ENCODE measurements at places on chromosomes 11 and 22.

DNA sequence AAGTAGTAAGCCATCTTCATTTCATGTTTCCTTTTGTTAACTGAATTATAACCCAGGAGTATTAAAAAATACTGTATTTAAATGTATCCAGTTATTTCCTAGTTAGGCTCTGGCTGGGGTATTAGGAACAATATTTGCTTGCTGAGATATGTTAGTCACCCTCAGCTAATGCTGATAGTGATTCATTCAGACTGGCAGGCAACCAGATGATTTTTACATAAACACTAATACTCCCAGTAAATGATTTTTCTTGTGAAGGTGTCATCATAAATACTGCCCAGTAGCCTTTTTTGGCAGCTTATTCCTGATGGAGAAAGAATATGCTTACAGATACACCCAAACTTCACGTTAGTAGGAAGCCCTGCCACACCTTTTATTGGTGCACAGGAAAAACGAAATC, 8.1 kb downstream of the YWHAH start:
- no peak for DNase-seq

DNA sequence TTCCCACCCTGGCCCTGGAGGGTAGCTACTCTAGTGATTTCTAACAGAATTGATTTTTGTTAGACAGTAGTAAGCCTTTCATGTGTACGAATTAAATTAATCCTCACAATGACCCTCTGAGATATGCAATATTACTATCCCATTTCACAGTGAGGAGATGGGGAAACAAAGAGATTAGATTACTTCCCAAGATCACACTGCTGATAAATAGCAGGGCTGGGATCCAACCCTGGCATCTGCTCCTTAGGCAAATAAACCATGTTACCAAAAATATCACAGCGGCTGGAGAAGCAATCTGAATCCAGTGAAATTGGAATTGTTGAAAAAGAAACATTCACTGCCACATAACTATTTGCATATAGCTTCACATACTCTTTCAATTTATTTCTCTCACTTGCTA, 12.8 kb upstream of the CAVIN3 start:
- no peak for DNase-seq

DNA sequence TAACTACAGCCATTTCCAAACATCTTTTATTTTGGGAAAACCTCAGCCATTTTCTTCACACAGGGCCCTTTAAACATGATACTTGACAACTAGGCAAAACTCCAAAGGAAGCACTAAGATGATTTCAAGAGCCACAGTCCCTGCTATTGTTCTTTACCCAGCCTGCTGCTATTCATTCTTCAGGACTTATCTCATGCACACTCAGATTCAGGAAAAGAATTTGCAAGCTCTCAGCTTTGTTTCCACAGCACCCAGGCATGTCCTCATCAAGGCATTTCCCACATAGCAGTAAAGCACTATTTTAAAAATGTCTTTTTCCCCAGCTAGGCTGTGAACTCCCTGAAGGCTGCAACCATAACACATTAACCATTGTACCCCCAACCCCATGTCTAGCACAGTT, 609.3 kb upstream of the CCDC90B start:
- DNase-seq = no peak

DNA sequence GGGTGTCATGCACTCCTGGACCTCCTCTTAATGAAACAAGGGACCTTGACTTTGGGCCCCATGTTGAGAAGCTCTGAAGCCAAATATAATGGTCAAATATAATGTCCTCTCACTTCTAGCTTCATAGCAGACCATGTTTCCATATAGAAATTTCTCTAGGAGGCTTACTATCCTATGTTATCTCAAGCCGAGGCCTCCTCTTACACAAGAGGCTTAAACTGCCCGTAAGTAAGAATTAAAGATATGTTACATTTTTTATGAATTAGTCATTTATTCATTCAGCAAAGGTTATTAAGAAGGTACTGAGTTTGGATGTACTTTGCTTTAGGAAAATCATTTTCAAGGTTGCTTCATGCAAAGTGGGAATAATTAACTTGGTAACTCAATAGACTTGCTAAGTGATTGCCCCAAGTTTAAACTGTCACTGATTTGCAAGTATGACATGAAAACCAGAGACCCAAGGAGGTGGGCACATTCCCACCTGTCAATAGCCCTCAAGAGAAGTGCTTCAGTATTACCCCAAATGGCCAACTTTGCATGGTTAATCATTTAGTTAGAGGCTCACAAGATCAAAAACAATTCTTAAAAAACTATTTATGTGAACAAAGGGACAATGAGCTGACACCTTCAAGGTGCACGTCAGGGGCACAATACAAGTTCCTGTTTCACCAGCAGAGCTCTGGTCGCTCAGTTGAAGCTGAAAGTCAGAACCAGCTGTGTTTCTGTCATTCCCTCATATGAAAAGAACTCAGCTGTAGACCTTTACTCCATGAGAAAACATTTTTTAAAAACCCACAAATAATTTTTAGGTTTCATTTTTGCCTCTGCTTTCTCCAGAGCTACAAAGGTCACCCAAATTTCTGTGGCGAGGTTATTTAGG, 20.9 kb downstream of the BDNF start:
- no peak for DNase-seq

- no peak for DNase-seq
Observed at GRCh38 chr22:32396746-32397145, 15.3 kb downstream of the RTCB start.

GRCh38 chr22:23119494-23120414, 22.0 kb downstream of the RSPH14 start:
- peak; percentile 56 for DNase-seq

DNA sequence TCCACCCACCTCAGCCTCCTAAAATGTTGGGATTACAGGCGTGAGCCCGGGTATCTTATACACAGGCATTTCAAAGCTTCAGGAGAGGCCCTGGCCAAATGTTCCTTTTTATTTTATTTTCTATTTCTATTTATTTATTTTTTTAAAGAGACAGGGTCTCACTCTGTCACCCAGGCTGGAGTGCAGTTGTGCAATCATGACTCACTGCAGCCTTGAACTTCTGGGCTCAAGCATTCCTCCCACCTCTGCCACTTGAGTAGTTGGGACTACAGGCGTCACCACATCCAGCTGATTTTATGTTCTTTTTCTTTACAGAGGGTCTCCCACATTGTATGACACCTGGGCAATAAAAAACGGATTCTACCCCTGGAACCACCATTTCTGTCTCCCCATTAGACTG, 71.2 kb downstream of the FBXO7 start:
- DNase-seq = no peak

- no peak for DNase-seq
Observed at GRCh38 chr22:38042488-38042790, 14.8 kb upstream of the PICK1 start.

DNA sequence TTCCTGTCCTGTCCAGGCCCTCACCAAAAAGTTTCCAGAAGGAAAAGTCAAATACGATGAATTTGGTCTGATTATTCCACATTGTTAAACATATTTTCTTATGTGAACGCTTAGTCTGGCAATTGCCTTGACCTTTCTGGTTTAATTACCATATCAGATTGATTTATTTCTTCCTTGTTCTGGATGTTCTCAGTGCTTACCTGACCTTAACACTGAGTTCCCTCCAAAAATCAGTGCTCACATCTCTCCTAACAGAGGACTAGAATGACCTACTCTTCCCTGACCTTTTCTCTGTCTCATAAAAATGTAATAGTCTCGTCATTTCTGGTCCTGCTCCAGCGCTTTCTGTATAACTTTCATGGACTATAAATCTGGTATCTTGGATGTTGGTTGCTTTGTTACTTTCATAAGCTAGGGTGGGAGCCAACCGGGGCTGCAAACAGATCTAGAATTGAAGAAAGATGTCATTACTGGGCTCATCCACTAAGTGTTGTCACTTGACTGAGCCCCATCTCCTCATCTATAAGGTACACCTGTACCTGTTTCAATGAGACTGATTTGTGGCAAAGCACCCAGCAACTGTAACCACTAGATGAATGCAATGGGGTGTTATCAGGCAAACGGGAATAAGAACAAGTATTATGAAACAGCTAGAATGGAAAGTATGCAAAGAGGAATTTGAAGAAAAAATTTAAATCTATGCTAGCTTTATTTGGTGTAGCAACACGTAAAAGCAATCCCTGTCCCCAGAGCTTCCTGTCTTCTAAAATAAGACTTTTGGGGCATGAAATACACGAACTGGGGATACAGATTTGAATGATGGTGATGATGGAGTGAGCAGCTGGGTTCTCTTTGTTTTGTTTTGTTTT, 2.4 kb downstream of the FADS2 start:
- no peak for DNase-seq

DNA sequence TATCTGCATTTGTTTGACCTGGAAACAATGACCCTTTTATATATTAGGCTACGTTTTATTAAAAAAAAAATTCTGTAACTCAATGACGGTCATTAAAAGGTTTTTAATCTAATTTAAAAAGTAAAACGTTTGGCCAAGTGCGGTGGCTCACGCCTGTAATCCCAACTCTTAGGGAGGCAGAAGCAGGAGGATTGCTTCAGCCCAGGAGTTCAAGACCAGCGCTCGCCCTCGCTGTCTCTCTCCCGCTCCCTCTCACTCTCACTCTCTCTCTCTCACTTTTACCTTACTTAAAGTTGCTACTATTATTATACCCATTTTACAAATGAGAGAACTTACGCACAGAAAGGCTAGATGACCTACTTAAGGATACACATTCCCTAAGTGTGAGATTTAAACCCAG, 814 bp upstream of the NARS2 start:
- no peak for DNase-seq

GRCh38 chr11:73760135-73760678, 667 bp downstream of the RAB6A start:
- DNase-seq = peak; percentile 27

Measured in hematopoietic multipotent progenitor cell treated with erythropoietin and hydrocortisone succinate and interleukin-3 and kit ligand, for 6 days (in vitro differentiated cells).